ENCODE measurements at places on chromosomes 6 and 20.
A peak's percentile ranks its signal among the peaks of the same experiment; 100 is the strongest.

GRCh38 chr6:148700047-148700715 lies 46.6 kb upstream of the UST start:
- DNase-seq = peak; percentile 62

DNA sequence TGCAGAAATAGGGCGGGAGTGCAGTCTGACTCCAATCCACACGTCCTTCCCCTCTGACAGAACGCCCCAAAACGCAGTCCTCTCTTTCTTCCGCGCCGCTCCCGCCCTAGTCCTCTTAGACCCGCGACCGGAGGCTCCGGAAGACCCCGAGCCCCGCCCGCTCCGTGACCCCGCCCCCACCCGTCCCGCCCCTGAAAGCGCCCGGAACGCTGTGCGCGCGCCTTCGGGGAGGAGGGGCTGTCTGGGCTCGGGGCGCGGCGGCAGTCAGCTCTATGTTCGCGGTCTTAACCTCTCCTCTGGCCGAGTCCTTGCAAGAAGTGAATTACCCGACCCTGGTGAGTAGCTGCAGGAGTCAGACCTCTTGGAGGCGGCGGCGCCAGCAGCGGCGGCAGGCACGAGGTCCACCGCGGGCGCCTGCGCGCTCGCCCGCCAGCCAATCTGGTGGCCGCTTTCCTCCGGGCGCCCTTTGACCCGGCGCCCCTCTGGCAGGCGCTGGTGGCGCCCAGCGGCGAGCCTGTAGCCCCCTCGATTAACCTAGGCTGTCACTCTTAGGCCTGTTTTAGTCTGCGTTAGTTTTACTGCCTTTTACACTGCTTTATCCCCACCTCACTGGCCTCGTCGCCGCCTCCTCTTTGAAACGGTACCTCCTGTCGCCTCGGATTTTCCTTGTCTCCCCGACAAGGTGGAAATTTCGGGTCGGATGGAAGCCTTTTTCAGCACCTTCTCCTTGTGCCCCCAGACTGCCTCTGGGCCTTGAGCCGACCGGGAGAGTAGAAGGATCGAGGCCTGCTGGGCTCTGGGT lies at the start of gene MANEA:
Gene MANEA, plus strand, starts transcription at position 232 of the 802 bp plus-strand sequence. CDS start 8,905 bp downstream, outside the sequence.
- peak; percentile 84 for DNase-seq

DNA sequence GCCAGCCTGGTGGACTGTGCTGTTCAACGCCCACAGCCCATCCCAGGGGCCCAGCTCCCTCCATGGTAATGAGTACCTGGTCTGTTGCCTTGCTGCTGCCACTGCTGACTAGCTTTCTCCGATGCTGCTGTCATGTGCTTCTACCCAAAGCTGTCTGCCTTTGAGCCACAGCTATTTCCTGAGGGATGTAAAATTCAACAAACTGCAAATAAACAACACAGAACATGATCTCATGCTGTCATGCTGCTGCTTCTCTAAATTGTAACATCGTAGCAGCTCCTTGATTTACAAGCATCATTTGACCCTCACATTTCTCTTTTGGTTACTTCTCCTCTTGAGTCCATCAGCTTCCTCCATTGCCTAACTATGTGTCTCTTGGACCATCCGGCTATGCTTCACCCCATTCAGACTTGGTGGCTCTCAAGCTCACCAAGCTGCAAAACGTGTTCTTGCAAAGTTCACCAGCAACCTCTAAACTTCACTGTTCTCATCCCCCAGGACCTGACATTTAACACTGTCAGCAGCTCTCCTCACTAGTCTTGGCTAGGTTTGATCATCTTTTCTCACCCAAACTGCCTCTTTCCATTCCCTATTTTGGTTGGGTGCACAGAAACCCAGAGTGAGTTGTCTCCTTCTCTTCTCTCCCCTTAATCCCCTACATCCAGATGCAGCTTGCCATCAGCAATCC lies 54.6 kb downstream of the FYN start:
- DNase-seq = no peak

DNA sequence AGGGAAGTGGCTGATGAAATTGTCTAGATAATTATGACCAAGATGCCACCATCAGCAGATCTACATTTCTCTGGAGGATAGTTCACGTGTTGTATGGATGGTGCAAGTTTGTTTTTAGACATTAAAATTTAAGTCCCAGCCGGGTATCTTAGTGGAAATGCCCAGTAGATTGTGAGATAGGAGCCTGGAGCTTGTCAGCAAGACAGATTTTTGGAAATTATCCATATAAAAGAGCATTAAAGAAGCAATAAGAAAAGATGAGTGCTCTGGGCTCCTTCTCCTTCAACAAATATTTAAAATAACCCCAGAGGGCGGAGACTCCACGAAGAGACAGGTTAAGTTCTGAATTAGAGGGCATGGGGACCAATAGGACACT lies 47.6 kb upstream of the SMLR1 start:
- DNase-seq = no peak

DNA sequence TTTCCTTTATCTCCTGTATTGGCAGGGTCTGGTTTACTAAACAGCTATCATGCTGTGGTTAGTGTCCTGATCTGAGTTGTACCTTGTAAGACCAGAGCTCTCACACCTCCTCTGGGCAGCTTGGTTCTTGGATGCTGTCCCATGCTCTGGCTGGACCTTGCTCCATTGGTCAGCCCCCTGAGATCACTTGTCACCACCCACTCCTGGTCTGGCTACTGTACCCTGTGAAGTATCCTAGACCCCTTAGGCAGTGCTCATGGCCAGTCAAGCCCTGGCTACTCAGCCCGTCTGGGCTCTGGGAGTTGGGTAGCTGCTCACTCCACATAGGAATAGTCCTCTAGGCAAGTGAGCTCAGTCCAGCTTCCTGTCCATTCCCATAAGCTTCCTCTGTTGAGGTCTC lies 31.1 kb downstream of the ADGRF4 start:
- no peak for DNase-seq

- DNase-seq = no peak
Measured at GRCh38 chr6:6405031-6405430, 84.6 kb upstream of the F13A1 start.

- no peak for DNase-seq
Measured at GRCh38 chr6:159934181-159934580, 34.7 kb upstream of the IGF2R start.

DNA sequence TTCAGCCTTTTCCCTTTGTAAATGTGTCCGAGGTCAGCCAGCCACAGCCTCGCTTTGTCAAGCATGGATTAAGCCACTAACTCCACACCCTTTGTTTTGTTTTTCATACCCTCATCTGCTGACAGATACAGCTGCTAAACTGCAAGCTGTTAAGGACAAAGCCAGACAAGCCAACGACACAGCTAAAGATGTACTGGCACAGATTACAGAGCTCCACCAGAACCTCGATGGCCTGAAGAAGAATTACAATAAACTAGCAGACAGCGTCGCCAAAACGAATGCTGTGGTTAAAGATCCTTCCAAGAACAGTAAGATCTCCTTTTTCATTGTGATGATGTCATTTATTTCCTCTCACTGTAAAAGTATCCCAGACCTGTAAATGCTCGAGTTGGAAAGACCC lies 269.3 kb downstream of the ARHGAP18 start:
- DNase-seq = no peak

DNA sequence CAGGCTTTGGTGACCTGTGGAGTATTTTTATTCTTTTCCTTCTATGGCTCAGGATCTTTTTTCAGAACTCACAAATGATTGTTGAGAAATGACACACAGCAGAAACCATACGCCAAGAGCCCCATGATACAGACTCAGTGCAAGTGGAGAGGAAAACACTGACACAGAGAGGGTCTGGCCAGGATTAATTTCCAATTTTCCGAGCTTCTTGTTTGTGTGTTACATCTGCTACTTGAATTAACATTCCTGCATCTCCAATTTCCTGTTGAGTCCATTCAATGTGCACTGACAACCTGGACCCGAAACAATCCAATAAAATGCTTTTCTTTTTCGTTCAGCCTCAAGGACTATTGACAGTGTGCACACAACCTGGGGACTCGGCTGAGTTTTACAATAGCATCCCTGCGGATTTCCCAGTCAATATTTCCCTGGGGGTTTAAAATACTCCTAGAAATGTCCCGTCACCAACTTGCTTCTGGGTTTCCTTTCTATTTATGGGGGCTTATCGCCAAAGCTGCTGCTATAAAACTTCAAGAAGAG lies 4.9 kb upstream of the MLN start:
- no peak for DNase-seq

- no peak for DNase-seq
Measured at GRCh38 chr6:168352096-168352495, 32.5 kb upstream of the DACT2 start.

DNA sequence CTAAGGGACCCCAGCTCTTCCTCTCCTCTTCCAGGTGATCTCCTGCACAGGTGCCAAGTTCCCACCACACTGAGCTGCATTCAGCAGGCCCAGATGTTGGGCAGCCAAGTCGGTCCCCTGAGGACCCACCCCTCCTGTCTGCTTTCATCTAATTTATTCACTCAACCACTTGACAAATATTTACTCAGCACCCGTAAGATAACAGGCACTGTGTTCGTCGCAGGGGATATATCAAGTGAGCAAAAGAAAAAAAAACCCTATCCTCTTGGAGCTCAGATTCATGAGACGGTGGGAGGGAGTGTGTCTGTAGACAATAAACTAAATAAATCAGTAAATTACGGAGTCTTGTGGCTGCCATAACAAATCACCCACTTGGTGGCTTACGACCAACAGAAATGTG lies 143.6 kb downstream of the MRPL14 start:
- DNase-seq = no peak

DNA sequence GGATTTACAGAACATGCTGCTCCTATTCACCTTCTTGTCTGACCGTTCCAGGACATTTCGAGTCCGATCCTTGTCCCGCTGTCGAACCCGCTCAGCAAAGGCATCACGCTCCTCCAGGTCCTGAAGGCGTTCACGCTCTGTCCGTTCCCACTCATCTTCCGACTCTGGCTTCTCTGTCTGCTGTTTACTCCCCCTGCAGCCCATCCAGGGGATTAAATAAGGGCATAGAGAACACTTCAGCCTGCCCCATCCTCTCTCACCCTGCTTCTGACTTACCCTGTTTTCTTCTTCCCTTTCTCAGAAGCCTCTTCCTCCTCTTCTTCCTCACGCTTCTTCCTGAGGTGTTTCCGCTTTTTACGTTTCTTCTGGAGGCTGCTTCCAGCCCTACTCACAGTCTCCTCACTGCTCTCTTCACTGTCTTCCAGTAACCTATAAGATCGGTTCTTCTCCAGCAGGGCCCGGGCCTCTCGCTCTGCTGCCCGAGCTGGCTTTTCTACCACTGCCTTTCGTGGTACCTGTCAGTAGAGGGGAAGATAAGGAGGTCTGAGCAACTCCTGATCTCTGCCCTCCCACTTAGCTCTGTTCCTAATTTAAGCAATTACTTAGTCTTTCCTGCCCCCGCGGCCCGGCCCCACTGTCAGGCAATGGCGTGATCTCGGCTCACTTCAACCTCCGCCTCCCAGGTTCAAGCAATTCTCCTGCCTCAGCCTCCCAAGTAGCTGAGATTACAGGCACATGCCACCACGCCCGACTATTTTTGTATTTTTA lies 1.9 kb downstream of the DHX16 start:
- no peak for DNase-seq

GRCh38 chr6:79812195-79812594 lies 135.2 kb downstream of the ELOVL4 start:
- DNase-seq = no peak

DNA sequence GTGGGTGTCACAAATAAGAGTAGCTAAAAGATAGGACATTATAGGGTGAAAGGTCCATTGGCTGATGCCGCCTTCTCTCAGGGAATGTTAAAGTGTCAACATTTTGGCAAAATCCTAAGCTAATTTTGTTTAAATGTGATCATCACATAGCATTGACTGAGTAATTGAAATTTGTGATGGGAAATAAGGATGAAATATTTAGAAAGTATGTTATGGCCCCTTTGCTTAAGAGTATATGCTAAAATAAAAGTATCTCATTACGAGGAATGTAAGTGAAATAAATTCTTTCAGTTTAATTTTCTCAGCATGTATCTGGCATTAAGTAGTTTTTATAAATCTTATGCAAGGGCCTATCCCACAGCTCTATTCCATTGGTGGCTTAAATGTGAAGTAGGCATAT lies 229.2 kb downstream of the PRL start:
- DNase-seq = no peak
